Activated CD4-positive, alpha-beta T cell treated with anti-CD3 and anti-CD28 coated beads for 36 hours (primary cell): ENCODE measurements at places on chromosomes 11 and 22.

GRCh38 chr11:118705111-118705741 is 25.8 kb upstream of the TREH start:
- DNase-seq = peak; percentile 49

- DNase-seq = no peak
Observed at GRCh38 chr22:23122216-23122957, 19.4 kb downstream of the RSPH14 start.

- no peak for DNase-seq
Observed at GRCh38 chr22:33896575-33897447, 23.5 kb downstream of the LARGE1 start.

DNA sequence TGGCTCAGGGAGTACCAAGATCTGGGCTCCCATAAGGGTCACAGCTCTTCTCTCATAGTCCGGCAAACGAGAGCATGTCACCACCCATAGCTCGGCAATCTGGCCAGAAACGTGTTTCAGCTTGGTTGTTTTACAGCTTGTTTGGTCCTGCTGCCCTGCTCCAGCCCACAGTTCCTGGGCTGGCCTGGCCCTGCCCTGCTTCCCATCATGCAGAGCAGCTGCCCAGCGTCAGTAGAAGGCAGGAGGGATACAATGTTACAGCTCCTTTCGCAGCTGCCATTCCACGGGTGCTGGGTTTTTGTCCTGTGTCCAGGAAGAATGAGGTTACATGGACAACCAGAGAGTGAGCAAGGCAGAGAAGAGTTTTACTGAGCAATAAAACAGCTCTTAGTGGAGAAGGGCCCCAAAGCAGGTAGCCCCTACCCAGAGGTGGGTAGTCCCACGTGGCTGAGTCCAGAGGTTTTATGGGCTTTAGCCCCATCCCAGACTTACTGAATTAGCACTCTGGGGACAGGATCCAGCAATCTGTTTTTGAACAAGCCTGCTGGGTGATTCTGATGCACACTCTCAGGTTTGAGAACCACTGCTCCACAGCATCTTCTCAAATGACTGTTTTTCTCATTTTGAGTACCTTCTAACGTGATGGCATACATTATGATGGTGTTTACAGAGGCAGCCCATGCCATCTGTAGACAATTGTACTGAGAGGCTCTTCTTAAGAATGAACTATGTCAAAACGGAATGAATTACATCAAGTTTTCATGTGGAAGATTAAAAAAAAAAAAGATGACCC is 5.8 kb upstream of the MS4A18 start:
- DNase-seq = no peak

DNA sequence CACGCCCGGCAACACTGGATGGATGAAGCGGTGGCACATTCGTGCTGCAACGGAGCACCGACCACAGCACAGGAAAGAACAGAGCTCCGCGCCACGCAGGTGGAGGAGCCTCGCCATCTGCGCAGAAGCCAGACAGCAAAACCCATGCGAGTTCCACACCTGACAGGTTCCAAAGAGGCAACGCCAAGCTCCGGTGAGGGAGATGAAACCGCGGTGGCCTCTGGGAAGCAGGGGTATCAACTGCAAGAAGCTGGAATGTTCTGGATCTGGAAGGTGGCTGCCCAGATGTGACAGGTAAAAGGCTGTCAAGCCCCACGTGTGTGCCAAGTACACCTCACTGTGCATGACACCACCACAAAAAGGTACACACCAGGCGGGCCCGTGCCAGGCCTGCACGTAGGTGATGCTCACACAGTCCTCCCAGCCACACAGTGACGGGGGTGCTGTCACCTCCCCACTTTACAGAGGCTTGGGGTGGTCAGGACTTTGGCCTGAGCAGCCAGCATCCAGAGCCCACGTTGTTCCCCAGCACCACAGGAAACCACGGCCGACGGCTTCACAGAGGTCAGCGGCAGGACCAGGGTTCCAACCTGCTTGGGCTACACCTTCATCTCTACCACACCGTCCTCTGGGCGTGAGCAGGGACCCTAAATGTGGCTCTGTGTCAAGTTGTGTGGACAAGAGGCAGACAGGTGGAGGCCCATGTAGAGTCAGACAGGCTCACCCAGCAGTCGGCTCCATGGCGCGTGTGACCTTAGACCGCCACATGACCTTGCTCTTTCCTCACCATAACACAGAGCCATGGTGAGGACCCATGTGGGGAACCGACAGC is 19.7 kb upstream of the EFCAB6 start:
- DNase-seq = no peak

DNA sequence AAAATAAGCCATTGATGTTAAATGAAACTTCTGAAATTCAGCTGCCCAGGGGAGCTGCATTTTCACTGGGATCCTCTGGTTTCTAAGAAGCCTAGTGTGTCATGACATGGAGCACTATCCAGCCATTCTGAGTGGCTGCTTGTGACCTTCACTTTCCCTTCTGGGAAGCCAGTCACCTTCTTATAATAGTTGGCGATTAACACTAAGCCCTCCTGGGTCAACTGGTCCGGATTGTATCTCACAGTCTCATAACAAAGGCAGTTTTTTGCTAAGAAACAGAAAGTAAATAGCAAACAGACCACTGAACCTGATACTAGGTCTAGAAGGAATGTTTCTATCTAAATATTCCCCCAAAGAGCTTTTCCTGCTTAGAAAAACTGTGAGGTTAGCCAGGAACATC is 7.9 kb downstream of the CSRP3 start:
- no peak for DNase-seq

DNA sequence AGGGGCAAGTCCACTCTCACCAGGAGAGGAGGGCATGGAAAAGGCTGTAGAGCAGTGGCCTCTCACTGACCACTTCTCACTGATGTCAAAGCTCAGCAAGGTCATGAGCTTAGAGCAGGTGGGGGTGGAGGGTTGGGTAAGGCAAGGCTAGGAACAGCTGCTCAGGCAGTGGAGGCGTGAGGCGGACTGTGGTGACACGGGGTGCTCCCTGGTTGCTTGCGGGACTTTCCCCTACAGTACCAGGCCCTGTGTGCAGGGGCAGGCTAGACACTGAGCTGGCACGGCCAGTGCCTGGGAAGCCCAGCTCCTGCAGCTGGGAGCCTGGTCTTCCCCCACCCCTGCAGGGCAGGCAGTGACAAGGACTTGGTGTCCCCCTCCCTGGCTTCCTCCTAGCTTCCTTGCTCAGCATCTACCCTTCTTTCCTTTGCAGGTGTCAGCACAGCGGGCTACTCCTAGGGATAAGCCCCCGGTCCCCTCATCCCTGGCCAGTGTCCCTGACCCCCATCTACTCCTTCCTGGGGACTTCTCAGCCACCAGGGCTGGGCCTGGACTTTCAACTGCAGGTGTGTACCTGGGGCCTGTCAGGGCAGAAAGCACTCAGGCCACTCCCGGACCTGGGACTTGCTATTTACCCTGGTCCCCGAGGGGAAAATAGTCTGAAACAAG is 45.6 kb downstream of the PISD start:
- DNase-seq = peak; percentile 74

GRCh38 chr11:79520086-79520485 is 79.3 kb upstream of the TENM4 start:
- no peak for DNase-seq

DNA sequence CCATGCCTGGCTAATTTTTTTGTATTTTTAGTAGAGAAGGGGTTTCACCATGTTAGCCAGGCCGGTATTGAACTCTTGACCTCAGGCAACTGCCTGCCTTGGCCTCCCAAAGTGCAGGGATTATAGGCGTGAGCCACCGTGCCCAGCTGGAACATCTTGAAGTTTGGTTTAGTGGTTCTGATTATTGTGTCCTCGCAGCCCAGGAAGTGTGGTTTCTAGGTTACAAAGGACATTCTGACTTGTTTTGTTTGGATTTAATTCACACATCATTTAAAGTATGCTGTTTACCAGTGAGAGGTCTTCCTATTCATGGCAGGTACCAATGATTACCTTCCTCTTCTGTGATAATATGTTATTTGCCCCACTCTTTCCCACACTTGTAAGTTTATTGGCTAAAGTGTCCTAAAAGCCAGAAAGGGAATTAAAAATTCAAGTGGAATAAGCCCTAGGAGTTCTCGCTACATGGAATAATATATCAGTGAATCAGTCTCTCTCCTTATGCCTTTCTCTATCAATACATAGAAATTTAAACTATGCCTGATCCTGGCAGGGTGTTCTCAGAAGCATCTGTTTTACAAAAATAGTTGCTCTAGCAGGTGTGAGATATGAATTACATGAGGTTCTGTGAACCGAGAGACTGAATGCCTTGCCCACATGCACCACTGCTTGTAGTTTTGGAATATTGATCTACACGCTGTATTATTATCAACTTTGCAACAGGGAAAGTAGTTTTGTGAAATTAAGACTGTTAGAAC is 263.1 kb downstream of the DDX10 start:
- no peak for DNase-seq

GRCh38 chr22:49724893-49725489 is 102.7 kb downstream of the BRD1 start:
- DNase-seq = peak; percentile 87

GRCh38 chr22:48880749-48881148 is 946.9 kb downstream of the BRD1 start:
- no peak for DNase-seq

DNA sequence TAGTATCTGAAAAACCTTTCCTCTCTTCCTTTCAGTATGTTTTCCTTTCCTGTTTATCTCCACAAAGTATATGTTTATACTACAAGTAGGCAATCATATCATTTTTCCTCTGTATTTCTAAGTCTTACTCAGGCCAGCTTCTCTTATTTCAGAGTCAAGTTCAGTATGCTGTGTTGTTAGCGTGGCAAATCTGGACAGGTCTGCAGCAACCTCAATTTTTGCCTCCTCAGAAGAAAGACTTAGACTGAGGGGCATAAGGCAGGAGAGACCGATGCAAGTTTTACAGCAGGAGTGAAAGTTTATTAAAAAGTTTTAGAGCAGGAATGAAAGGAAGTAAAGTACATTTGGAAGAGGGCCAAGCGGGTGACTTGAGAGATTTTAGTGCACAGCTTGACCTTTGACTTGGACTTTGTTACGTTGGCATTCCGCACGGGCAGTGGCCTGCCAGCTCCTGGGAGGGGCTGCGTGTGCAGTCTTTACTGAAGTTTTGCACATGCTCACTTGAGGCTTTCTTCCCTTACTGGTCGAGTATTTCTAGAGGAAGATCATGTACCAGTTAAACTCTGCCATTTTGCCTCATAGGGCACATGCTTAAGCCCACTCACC is 343.2 kb downstream of the NTM start:
- DNase-seq = no peak

DNA sequence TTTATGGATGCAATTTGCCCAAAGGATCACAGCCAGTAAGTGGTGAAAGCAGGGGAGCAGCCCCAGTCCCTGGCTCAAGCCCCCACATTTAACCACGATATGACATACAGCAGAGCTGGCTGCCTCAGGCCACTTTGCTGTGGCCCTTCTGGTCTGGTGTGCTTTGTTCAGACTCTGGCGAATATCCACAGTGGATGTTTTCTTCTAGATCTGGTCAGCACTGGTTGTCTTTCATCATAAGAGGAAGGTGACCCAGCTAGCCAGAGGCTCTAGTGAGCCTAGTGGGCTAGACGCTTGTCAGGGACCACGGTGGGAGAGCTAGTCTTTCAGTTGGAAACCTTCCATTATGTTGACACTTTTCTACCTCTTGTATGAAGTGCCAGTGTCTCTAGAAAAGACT is 42.5 kb downstream of the DGCR2 start:
- DNase-seq = no peak
